ENCODE measurements at places on chromosomes 7 and 10. TPM values are rescaled to one million over a fixed set of nuclear protein-coding genes. Genes with fewer than 3 reads are reported as not detected.

DNA sequence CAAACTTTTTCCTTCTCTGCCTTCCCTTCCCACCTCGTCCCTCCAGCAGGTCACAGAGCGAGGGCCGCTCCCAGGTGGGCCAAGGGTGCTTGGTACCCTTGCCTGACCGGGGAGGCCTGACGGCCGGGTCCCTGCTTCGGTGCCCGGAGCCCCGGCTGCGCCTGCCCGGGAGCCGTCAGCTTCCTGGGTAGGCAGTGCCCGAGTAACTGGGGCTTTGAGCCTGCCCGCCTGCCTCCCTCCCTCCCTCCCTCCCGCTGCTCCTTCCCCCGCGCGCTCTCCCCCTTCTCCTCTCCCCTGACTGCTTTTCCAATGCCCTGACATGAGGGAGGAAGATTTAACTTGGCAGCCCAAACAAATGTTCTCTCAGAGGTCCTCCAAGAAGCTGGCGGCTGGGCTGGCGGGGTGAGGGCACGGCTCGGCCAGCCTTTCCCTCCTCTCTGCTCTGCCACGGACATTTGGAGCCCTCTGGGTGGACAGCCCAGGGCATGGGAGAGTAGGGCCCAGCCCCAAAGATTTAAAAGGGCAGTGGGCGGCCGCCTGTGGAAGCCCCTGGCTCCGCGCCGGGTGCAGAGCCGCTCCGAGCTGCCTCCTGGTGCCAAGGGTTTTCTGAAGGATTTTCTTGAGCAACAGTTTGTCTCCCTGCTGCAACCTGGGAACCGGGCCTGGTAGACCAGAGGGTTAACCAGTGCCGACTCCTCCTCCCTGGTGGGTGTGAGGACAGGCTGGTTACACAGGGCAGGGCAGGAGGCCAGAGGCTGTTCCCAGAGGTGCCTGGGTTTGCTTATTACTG is 2.0 kb downstream of the ZMIZ1 start:
- DNase-seq: no peak

DNA sequence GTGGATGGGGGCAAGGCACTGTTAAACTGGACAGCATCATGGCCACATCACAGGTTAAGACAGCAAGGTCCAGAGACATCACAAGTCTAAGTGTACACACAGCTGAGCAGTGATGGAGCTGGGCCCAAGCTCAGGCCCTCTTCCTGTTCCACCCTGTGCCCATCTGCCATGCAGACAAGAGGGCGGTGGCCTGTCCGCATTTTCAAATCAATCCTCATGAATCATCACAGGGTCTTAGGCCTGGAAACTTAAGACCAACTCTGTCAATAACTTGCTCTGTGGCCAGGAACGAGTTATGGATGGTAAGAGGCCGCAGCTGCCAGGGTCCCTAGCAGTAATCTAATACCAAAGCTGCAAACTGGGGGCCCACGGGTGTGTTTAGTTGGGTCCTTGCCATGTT is 3.2 kb downstream of the C10orf105 start:
- DNase-seq: no peak

DNA sequence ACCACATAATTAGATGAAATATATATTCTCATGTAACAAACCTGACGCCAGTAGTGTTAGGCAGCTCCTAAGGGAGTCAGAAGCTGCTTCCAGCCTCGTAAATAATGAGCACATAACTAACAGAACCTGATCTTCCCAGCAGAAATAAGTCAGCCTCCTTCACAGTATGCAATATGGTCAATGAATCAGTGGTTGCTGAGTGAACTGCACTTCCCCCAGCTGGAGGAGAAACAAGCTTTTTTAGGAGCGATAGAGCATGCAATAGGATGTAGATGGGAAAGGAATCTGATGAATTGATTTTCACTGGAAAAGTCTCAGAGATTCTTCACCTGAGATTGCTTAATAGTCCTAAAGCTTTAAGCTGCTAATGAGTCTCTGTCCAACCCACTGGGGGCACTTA is 337.2 kb upstream of the LRGUK start:
- no peak for DNase-seq

- DNase-seq: no peak
Observed at GRCh38 chr7:132095111-132095765, 481.0 kb downstream of the PLXNA4 start.

DNA sequence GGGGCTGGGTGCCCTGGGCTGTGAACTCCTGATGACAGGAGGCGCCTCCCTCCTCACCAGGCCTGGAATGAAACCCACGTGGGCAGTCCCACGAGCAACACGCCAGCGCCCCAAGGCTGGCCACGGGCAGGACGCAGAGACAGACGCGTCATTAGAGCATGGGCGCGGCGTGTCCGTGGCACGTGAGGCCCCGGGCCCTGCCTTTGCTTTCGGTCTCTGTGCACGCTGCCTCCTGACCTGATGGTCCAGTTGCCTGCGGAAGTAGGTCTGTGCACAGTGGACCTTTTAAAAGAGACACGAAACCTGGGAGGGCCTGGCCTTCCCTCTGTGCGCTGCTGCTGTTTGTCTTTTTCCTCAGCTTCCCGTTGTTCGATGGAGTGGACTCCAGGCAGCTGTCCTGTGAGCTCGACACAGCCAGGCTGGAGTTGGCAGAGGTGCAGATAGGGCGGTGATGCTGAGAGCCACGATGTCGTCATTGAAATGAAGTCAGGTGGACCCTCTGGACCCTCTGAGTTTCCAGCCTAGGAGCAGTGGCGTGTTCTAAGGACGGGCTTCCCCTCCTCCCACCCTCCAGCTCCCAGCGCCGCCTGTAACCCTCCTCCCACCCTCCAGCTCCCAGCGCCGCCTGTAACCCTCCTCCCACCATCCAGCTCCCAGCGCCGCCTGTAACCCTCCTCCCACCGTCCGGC is 40.1 kb upstream of the CFAP46 start:
- DNase-seq: no peak

DNA sequence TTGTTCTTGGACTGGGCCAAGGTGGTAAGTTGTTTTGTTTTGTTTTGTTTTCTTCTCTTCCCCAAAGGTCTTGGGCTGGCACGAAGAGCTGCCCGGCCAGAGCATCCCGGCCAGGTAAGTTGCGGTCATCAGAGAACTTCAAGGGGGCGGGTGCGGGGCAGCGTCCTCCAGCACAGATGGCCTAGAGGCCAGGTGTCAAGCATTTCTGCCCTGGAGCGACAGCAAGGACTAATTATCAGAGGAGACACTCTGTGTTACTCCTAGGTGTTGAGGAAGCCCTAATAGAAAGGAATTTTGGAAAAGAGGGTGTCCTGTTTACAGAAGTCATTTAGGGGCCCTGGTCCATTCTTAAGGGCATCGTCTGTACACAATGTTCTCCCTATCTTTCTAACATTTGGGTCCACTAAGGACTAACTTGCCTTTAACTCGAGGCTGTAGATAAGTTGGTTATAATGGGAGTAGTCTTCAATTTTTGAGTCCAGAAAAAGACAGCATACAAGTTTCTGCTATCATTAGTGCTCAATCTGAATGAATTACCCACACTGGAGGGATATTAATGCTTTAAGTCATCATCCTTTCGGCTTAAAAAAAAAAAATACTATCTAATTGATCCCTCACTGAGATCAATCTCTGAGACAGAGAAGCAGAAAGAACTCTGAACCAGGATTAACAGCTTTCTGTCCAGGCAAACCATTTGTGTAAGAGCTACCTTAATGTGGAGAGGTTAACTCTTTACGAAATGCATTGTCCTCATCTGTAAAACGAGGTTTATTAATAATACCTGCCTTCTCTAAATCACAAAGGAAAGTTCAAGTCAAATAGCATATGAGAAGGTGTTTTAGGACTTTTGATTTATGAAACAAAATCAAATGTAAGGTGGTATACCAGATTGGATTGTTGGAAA is 1.5 kb downstream of the ITGB8 start:
- no peak for DNase-seq

GRCh38 chr7:50363327-50364060 is 59.0 kb downstream of the IKZF1 start:
- no peak for DNase-seq

GRCh38 chr10:14587540-14588083 is 187.1 kb downstream of the FAM107B start:
- no peak for DNase-seq

GRCh38 chr7:110027385-110027784 is 1063.5 kb upstream of the LRRN3 start:
- DNase-seq: no peak

The LRMDA gene
- polyA plus RNA-seq: 17.1 TPM

The SCD gene
- polyA plus RNA-seq: 37.8 TPM

The GPR37 gene
- 1.2 TPM for polyA plus RNA-seq
